ENCODE measurements at places on chromosomes 1 and 21. TPM values are rescaled to one million over a fixed set of nuclear protein-coding genes. Genes with fewer than 3 reads are reported as not detected.

DNA sequence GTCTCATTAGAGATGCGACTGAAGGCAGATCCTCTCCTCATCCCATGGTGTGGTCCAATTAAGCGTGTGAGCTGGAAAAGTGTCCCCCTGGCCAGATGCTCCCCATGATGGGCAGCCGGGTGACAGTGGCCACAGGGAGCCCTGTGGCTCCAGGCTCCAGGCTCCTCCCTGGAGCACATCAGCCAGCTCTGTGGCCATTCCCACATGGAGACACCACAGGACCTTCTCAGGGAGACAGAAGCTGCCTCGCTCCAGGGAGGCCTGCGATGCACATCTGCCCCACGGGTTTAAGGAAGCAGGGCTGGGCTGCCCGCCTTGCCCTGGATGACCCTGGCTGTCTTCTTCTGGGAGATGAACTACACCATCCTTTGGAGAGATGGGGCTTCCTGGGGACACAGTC is 99.9 kb upstream of the TLR5 start:
- no peak for DNase-seq

- DNase-seq = no peak
Observed at GRCh38 chr1:112881742-112882127, 74.3 kb downstream of the SLC16A1 start.

DNA sequence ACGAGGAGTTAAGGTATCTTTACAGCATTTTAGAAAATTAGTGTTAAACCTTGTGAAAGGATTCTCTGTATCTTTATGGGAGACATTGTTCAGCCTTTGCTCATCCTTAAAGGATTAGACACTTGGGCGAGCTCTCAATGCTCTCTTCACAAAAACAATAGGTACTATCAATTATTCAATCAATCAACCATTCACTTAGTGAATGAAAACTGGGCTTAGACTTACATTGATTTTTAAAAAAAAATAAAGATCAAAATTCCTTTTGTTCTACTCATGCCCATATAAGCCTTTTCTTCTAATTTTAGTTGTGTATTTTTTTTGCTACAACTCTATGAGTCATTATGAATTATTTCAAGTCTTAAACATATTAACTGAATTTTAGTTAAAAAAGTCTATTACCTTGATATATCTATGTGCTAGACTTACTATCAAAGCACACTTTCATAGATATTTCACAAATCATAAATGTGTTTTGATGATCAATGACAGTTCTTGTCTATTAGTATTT is 181.2 kb downstream of the DPYD start:
- no peak for DNase-seq

- DNase-seq = peak; percentile 54
Observed at GRCh38 chr1:2381741-2382620, 9.4 kb downstream of the MORN1 start.

DNA sequence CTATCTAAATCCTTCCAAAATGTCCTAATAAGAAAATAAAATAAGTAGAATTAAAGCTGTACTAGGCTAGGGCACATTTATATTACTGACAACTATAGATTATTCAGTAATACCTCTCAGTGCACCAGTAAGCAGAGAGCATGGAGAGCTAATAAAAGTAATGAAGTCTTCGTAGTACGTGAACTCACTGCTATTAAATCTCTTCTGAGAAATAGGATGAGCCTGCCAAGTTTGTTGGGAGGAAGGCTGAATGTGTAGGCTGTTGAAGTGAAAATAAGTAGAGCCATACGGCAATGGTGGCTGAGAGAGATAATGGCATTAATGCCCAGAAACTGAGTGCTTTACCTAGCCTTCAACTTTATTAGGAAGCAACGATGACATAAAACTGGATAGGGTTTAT is 73.9 kb upstream of the NR5A2 start:
- no peak for DNase-seq

- DNase-seq = no peak
Observed at GRCh38 chr1:245380790-245381535, 226.2 kb downstream of the KIF26B start.

DNA sequence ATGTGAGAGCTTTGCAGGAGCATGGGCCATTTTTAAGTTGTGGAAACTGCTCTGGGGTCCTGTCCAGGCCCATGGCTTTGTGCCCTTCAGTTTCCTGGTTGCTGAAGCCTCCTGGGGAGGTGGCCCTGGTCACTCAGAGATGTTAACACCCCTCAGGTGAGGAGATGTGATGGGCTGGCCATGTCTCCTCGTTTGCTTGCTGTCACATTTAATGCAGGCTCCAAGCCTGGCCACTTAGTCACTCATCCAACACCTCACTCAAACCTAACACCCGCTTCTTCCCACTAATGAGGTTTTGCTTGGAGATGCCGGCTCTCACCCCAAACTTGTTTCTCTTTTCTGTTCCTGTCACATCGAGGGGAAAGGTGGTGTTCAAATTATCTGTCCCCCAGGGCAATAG is 192.7 kb downstream of the PTPRU start:
- no peak for DNase-seq

DNA sequence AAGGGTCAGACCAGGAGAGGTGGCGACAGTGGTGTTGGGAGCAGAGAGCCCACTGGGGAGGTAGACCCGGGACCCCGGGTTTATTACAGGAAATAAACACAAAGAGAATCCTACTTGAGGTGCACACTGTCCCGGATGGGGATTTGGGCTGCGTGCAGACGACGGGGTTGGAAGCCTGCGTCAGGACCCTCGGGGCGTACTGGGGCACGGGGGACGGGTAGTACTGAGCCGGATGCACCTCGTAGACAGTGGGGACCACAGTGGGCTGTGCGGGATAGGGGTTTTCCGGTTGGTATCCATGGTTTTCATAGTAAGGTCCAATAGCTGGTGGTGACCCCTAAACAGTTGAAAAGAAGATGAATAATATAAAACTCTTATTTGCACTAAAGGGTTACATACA is 13.7 kb downstream of the TMPRSS2 start:
- DNase-seq = no peak

The RUNX3 gene
- polyA plus RNA-seq = 0.65 TPM
